ENCODE measurements at places on chromosomes 12 and 14.

DNA sequence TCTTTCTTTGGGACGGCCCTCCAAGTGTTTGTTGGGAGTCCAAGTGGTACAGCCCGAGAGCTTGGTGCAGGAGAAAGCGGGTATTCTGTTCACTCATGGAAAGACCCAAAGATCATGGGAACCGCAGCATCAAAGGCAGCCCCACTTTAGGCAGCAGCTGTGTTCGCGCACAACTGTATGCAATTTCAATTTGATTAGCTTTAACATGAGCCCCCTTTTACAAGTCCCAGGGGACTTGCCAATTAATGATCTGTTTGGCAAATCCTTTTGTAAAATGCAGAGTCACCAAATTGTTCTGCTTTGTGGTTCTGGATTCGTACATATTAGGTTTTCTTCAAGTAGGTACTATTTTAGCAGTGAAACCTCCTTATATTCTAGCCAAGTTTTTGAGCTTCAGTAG lies 217.7 kb downstream of the AACS start:
- no peak for DNase-seq

DNA sequence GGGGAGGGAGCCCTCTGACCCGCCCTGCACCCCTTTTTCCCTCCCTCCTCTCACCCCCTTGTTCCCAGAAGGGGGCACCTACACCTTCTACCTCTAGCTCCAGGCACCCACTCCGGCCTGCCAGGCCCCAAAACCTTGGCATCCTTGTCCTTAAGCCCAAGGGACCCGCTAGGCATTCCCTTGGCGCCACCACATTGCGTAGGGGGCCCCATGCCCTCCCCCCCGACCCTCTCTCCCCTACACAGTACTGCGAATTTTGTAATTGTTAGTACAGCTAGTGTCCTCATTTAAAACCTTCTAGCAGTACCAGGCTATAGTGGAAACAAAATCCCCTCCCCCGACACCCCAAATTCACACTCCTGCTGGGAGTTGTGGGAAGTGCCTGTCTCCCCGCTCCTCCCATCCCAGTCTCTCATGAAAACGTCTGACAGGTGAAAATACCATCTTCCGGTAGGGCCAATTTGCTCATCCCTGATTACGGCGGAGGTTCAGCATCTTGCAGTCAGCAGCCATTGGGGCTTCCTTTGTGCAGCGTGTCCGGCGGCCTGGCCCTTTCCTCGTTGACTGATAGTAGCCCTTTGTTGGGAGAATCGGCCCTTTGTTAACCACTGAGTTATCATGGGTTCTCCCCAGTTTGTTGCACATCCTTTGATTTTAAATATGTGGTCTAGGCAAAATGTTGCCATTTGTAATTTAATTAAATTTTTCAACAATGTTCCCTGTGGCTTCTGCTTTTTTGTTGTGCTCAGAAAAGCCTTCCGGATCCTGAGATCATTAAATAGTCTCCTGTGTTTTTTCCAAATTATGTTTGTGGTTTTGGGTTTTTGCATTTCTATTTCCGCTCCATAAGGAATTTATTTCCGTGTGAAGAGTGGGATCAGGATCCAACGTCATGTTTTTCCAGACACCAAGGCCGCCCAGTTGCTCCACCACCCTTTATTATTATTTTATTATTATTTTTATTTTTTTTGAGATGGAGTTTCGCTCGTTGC lies 7.9 kb upstream of the CEP170B start:
- no peak for DNase-seq

DNA sequence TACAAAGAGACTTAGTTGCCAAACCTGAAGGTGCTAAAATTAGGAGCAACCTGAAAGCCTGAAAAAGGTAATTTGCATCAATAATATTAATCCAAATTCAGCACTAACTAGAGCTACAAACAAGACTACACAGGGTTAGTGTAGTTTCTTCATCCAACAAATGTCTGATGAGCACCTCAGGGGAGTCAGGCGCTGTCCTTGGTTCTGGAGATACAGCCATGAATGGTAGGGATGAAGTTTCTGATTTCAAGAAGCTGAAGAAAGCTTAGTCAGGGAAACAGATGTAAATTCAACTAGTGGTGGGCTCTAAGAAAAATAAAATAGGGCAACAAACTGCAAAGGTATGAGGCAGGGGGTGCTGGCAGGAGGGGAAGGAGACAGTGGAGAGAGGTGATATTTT lies 266.3 kb downstream of the GLT1D1 start:
- no peak for DNase-seq

DNA sequence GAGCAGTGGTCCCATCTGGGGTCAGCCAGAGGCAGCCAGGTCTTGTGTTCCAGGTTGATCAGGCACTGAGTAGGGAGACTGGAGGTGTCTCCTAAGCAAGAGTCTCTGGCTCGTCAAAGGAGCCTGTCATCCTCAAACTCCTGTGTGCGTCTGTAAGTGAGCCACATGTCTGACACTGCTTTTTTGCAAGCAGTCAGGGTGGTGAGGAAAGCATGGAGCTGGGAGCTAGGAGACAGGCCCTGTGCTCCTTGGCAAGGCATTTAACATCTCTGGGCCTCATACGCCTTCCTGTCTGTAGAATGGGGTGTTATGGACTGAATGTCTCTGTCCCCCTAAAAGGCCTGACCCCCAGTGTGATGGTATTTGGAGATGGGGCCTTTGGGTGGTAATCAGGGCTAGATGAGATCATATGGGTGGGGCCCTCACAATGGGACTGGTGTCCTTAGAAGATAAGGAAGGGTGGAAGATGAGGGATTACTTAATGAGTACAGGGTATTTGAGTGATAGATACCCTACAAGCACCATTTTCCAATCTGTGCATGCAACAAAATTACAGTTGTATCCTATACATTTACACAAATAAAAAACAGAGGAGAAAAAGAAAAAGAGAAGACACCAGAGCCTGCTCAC lies 53.0 kb downstream of the ARL6IP4 start:
- no peak for DNase-seq

DNA sequence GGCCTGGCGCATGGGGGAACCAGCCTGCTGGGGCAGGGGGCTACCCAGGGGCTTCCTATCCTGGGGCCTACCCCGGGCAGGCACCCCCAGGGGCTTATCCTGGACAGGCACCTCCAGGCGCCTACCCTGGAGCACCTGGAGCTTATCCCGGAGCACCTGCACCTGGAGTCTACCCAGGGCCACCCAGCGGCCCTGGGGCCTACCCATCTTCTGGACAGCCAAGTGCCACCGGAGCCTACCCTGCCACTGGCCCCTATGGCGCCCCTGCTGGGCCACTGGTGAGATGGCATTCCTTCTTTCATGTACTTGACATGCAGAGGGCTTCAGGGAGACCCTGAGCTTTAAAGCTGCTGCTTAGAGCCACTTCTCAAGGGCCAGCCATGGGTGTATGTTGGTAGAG lies 9.0 kb downstream of the LGALS3 start:
- DNase-seq, result no peak

DNA sequence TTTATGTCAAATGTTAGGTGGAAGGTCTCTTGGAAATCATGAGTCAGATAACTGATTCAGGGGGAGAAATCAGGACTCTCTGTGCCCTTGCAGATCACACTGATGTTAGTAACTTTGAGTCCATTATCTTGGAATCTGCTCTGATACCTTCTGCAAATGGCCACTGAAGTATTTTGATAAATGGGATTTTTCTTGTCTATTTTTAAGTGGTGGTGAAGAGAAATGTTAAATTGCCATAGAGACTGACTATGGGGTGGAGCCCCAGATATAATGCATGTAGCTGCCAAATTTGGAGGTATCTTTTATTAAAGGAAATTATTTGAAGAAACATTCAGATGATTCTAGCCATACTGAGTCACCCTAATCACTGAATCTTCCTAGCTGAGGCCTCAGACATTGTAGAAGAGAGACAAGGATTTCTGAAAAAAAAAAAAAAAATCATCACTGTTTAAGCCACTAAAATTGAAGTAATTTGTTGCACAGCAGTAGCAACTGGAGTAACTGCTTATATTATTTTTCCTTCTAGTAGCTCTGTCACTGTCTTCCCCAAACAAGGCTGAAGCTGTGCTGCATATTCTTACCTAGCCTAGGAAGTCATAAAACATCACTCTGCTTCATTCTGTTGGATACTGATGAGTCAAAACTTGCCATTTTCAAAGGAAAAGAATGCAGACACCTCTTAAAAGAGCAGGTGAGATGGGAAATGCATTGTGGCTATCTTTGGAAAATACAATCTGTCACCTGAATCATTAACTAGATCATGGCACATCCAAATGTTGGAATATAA lies 36.0 kb upstream of the CLEC14A start:
- DNase-seq, result no peak

- no peak for DNase-seq
Observed at GRCh38 chr14:101460986-101461750, 100.1 kb upstream of the DIO3 start.

DNA sequence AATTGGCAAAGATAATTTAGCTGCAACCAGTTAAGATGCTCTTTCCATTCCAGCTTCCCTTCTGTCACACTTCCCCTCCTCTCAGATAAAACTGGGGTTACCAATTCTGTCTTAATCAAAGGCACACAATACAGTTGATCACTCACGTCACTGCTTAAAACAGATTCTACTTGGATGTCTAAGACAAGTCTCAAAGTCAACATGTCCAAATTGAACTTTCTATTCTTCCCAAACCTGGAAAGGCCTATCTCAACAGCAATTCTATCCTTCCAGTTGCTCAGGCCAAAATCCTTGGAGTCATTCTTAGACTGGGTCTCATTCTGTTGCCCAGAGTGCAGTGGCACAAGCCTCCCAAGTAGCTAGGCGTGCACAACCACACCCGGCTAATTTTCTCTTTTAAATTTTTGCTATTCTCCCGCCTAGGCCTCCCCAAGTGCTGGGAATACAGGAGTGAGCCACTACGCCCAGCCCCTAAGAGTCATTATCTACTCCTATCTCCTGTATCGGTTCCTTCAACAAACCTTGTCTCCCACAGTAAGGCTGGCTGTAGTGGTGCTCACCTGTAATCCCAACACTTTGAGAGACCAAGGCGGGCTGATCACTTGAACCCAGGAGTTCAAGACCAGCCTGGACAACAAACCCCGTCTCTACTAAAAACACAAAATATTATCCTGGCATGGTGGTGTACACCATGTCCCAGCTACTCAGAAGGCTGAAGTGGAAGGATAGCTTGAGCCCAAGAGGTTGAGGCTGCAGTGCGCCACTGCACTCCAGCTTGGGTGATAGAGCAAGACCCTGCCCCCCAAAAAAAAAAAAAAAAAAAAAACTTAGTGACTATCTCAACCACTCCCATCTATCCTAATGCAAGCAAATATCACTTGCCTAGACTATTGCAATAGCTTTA lies 4.7 kb downstream of the RPS29 start:
- no peak for DNase-seq

GRCh38 chr12:45205165-45205825 lies 10.6 kb upstream of the ANO6 start:
- no peak for DNase-seq

DNA sequence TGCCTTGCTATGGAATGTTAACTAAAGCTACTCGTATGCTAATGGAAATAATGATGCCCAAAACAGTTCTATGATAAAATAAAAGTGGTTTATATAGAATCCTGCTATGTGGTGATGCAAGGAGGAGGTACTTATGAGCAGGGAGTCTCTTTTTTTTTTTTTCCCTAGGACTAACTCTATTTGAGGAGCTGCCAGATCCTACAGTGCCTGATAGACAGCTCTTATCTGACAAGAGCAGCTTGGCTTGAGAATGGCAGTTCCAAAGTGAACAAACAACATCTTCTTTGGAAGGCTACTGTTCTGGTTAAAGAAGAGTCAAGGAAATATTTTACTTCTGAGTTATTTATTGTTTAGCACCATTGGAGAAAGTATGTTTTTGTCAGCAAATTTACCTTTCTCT lies 10.2 kb upstream of the ACSM4 start:
- DNase-seq, result no peak

- DNase-seq, result no peak
Observed at GRCh38 chr12:101110866-101111265, 99.2 kb downstream of the SLC5A8 start.

- no peak for DNase-seq
Observed at GRCh38 chr14:94028450-94028826, 2.3 kb downstream of the OTUB2 start.

DNA sequence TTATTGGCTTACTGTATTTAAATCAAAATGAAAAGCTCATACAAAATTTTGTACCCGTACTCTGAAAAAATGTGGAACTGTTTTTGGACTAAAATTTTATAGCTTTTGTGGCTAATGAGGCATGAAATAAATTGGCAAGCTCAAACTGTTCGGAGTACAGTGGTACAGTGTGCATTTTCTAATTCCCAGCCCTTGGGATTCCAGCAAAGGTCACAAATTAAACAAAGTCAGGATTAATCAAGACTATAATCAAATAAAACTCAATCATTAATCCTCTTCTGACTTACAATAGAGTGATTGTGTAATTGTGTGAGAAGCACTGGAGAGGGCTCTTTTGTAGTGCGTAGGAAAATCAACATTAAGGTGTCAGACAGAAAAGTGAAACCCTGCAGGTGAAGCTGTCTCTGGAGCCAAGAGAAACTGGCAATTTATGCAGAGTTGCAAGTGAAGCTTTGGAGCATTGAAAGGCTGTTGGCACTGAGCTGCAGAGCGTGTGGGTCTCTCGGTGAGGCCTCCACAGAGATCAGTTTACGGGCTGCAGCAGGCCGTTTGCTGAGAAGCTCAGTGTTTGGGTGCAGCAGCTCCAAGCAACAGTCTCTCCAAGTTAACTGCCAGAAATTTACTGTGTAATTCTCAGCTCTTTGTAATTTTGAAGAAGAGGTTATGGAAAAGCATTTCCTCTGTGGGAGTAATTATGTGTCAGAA lies 275.9 kb downstream of the FBXL14 start:
- DNase-seq, result no peak

DNA sequence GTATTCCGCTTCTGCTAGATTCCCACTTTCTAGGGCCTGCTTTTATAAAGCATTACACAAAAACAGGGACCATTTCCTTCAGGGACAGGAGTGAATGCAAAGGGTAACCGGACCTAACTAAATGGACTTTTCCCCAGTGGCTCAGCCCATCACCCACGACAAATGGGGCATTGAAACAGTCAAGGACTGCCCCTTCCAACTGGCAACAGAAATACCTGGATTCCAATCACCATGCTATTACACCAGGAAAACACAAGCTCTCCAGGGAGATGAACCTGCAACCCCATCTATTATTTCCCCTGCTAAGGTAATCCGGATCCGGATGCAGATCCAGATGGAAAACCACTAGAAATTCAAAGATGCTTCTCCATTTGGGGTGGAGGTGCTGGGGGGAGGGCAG lies 1.0 kb downstream of the MPHOSPH9 start:
- DNase-seq, result no peak

GRCh38 chr12:100324498-100324897 lies 32.4 kb upstream of the SLC17A8 start:
- no peak for DNase-seq

GRCh38 chr14:77043984-77044485 lies 15.5 kb upstream of the IRF2BPL start:
- DNase-seq, result no peak

GRCh38 chr12:89262855-89263552 lies 89.3 kb downstream of the DUSP6 start:
- DNase-seq, result no peak

DNA sequence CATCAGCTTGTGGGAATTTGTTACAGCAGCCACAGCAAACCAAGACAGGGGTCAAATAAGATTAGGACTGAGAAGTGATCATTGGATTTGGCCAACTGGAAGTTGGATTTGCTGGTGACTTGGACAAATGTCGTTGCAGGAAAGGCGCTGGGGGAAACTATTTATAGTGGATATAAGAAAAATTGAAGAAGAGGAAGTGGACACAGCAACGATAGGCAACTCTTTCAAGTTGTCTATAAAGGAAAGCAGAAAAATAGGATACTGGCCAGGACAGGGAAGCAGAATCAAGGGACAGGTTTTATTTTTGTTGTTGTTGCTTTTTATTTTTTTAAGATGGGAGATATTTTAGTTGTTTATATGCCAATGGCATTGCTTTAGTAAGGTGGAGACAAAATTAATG lies 56.2 kb upstream of the RTRAF start:
- DNase-seq, result no peak

- no peak for DNase-seq
Observed at GRCh38 chr14:93410021-93410420, 20.7 kb upstream of the UNC79 start.

Data from stimulated activated CD8-positive, alpha-beta memory T cell treated with anti-CD3 and anti-CD28 coated beads, Interleukin-4, amount 100 ng/mL, for 4 hours (primary cell).